ENCODE measurements at places on chromosomes 13 and 19.

DNA sequence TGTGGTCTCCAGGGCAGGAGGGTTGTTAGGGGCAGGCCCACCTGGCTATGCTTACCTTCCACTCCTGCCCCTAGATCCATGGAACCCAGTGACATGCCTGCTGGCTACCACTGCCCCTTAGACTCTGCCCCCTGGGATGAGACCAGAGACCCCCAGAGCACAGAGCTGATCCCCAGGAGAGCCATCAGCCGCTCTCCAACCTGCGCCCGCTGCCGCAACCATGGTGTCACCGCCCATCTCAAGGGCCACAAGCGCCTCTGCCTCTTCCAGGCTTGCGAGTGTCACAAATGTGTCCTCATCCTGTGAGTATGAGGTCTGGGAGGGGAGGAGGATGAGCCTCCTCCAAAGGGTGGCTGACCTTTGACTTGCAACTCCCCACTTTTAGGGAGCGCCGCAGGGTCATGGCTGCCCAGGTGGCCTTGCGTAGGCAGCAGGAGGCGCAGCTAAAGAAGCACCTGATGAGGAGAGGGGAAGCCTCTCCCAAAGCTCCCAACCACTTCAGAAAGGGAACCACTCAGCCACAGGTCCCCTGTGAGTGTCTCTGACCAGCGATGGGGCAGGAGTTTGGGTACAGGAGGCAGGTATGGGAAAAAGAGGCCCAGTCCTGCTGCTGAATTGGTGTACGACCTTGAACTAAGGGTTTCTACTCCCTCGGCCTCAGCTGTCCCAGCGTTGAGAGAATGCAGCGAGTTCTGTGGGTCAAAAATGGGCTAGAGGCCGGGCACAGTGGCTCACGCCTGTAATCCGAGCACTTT, 2.7 kb downstream of the DMRTC2 start:
- no peak for DNase-seq

DNA sequence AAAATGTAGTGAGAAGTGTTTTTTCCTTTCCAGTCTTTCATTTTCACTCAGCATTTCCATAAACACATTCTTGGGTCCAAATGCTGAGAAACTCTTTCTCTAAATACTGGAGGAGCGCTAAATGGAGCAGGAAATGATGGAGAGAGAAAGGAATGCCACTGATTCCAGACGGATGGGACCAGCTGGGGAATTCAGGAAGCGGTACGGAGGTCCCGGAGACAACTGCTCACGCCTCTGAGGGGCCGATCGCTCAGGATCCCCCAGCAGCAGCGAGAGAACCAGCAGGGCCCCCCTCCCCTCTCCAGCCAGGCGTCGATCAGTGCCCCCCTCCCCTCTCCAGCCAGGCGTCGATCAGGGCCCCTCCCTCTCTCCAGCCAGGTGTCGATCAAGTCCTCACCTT, 13.2 kb downstream of the RASA3 start:
- no peak for DNase-seq

DNA sequence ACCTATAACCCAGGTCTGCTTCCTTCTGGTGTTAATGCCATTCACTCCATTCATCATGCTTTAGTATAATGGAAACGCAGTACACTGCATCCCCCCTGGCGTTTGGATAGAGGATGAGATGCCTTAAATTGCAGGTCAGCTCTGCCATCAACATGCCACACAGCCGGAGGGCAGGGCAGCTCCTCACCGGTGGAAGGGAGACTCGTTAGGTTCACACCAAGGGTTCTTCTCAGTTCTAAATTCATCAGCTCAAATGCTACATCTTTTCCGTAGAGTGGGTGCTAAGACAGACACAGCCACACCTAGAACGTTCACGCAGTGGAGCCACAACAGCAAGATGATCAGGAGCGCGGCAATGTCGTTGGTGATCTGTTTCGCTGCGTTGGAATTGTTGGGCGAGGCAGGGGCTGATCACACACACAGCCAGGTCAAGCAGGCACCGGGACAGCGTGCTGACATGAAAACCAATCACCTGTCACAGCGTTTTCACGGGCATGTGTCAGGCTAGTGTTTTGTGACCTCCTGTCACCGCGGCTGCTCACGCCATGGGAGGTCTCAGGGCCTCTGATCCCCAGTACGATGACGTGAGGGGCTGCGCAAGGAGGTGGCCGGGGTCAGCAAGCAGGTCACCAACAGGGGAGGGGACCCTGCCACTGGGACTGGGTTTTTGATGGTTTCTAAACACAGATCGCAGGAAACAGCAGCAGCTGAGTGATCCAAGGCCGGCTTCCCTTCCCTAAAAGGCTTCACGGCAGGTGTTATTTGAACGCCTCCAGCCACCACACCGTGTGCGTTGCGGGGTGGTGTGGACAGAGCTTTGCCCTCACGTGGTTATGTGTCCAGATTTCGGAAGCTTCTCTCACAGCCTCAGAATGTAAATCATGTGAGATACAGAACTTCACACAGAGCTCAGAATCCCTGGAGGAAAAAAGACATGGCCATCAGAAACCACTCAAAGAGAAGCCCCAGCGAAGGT, 94.3 kb upstream of the IRS2 start:
- DNase-seq = no peak

DNA sequence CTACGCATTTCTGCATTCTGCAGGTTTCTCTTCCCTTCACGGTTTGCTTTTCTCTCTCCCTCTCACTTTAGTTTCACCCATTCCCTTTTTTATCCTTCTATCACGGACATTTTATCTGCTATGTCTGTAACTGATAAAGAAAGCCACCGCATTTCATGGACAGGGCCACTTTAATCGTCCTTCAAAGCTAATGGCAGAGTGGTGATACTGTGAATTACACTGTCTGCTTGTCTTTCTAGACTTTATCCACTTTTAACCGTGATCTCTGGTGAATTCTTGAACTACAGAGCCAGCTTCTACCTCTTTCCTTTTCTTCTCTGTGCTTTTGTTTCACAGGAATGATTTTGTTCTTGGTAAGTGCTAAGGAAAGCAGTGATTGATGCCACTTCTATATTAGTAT, 760.4 kb downstream of the PCDH9 start:
- no peak for DNase-seq

GRCh38 chr19:18784786-18785120, 6.4 kb downstream of the COMP start:
- DNase-seq = no peak

DNA sequence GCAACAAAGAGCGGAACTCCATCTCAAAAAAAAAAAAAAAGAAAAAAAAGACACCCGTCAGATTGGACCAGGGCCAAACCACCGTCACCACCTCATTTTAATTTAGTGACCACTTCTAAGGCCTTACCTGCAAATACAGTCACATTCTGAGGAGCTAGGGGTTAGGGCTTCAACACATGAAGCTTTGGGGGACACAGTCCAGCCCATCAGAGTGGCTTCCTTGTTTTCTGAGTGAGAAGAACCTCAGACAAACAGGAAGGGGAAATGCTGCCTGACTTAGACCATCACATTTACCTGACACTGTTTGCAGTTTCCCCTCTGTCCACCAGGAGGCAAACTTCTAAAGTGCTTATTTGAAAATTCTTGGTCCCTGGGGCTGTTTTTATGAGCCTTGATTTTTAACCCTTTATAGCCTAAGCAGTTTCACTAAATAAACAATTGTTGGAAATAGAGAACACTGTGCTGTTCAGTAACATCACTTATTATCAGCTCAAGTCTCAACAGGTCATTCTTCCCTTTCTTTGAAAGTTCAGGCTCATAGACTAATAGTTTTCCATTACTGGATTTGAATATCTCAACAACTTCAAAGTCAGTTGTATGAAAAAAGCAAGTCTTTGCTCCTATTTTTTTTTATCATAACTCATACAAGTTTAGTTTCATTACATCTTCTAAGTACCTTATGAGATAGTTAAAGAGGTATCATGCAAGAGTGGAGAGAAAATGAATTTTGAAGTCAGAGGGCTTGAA, 74.9 kb upstream of the WASF3 start:
- DNase-seq = no peak

GRCh38 chr13:94400874-94401273, 78.6 kb downstream of the DCT start:
- no peak for DNase-seq

GRCh38 chr13:113129480-113129879, 6.9 kb downstream of the F10 start:
- no peak for DNase-seq

DNA sequence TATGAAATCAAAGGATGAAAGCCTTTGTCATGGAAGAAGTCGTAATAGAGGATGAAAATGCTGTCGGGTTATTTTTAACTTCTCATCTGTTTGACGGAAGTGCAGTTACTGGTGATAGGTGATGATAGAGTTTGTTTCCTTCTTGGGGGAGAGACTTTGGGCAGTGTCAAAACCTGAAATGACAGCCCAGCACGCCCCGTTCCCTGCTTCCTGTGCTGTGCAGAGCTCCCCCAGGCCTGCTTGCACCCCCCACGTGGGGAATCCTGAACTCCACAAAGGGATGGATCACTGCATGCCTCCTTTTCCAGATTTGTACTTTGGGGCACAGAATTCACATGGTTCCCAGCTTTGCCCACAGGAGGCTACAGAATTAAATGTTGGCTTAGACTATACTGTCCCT, 102.7 kb downstream of the ATP11A start:
- DNase-seq = no peak

DNA sequence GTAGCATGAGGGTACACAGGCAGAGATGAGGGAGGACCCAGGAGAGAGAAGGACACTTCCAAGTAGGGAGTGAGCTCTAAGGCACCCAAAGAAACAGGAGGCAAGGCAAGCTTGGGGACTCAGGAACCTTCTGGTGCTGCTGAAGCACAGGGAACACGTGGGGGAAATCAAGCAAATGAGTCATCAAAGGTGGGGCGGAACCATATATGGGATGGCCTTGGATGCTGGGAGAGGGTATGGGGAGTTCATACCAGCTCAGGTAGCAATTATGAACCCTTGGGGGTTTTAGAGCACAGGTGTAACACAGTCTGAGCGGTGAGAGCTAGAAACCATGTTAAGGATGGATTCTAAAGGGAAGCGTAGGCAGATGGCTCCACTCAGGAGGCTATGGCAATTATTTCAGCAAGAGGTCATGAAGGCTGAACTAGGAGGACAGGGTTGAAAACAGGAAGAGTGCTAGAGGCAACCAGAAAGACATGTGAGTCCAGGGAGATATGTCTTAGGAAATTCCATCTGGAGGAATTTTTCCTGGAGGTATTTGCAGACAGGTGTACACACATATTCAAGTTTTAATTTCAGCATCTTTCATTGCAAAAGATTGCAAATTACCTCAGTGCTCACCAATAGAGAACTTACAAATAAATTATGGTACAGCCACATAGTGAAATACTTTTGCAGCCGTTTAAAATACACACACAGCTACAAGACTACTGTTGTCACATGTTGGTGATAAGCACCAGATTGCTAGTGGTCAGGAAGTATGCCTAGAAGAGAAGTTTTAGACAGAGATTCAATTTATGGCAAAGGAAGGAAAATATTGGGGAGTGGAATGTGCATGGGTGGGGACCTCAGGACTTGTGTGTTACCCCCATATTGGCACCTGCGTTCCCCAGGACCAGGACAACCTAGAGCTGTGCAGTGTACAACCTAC, 77.0 kb downstream of the STARD13 start:
- DNase-seq = no peak

GRCh38 chr13:47679401-47679800, 321.7 kb downstream of the SUCLA2 start:
- DNase-seq = no peak

Measured in stimulated activated CD8-positive, alpha-beta memory T cell treated with anti-CD3 and anti-CD28 coated beads, Interleukin-15, amount 100 ng/mL, for 24 hours (primary cell).